Mucosa of gallbladder (tissue), 1 donor: ENCODE measurements at places on chromosomes 11 and 22. TPM values are rescaled to one million over a fixed set of nuclear protein-coding genes. Genes with fewer than 3 reads are reported as not detected.

Gene BARX2
- total RNA-seq = 7.0 TPM

Gene LPXN
- total RNA-seq = 11.8 TPM

Gene LMF2
- 89.1 TPM for total RNA-seq

Gene FADS2
- total RNA-seq = 34.5 TPM

GRCh38 chr11:117641008-117641915, 155.8 kb downstream of the DSCAML1 start:
- DNase-seq = no peak

DNA sequence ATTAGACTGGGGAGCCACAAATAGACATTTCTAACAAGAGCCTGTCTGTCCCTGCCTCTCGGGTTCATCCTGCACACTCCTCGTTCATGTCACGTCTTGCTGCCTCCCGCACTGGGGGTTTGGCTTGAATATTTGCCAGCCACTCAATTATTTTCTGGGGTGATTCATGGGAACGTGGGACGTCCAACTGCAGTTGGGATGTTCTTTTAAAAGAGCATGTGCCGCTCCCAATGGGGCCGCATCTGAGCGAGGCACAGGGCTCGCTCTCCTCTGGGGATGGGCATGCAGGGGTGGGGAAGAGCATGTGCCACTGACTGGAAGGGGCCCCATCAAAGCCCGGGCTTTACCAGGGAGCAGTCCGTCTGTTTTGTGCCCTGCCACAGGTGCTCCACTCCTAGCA, 43.4 kb downstream of the PARVG start:
- no peak for DNase-seq

GRCh38 chr11:92236856-92237255, 12.2 kb downstream of the FAT3 start:
- DNase-seq = no peak

DNA sequence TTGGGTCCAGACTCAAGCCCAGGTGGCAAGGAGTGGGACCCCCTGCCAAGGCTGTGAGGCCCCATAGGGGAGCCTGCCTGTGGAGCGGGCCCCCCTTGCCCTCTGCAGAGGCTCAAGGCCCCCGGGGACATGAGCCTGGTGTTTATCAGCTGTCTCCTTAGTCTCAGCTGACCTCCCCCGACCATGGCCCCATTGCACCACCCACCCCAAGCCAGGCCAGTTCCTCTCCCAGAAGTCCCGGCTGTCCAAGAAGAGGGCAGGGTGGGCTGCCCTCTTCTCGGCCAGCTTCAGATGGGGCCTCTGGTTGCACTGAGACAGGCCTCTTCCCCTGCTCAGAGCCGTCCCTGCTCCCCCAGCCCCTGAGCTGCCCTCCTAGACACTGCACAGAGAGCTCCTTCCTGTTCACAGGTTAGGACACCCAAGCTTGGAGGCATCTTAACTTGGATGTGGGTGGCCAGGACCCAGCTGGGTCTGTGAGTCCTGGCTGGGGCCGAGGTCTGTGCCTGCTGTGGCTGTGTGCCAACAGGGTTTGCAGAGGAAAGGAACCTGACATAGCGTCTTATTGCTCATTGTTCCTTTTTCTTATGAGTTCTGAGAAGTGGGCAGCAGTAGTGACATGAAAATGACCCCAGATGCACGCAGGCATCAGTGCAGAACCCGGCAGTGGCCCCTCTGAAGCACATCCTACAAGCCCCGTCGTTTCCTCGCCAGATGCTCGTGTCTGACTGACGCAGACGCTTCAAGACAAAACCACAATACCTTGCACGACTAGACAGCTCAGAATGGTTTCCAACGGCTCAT, 5.4 kb downstream of the TRABD start:
- DNase-seq = peak; percentile 49

DNA sequence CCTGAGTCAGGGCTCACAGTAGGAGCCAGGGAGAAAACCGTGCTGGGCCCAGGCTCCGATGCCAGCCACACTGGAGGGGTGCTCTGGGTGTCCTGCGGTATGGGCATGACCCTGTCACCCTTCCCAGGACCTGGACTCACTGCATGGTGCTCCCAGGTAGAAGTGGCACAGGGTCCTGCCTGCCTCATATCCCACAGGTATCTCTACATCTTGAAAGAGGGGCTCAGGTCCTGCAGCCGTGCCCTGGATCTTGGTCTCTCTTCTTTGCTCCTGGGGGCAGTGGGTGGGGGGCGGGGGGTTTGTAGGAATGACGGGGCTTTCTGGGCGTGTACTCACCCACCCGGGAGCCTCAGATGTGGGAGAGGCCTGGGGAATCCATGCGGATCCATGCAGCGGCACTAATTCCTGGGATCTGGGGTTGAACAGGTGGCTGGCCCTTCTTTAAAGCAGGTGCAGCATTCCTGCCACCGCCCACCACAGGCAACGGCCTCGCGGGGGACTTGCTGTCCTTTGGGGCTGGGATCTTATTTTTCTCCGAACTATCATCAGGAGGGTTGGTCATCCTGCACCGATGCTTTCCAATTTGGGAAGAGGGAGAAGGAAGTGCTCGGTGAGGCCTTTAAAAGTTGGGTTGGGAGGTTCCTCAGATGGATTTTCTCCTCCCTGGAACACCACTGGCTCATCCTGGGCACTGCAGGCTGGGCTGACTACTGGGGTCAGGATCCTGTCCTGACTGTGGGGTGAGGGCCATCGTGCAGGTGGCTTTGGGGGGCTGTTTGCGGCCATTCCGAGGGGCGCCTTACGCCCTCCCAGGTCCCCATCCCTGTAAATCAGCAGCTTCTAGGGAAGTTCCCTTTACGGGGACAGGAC, 886.4 kb downstream of the BRD1 start:
- no peak for DNase-seq

- DNase-seq = no peak
These were observed 2.8 kb downstream of the NRXN2 start for GRCh38 chr11:64720167-64720566.

DNA sequence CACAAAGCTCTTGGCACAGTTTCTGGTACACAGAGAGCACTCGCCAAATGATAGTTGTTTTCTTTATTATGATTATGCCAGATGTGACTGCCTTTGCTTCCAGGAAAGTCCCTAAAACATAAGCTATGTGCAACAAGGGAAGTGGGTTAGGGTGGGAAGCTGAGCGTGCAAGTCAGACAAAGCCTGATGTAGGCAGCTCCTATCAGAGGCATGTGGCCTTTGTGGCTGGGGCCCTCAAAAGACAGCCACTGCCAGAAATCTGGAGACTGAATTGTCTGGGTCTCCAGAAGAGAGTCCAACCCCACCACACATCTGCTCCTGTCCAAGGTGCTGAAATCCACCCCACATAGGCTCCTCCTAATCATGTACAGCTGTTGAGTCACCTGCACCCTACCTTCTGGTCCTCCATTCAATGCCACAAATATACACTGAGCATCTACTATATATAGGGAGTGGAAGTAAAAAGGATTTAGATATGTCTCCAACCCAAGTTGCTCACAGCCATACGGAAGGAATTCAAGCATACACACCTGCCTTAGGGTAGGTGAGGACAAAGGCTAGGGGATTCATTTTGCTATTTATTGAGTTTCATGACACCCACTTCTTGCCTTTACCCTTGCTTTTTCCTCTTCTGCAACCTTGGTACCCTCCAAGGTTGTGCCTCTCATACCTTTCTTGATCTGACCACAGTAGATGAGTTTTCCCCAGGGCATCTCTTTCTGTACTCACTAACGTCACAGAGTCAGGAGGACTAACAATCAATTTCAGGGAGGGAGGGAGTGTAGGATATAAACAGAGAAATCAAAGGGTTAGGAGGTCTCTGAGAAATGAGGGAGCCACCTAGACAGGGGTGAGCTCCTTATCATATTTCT, 12.4 kb downstream of the SEC14L3 start:
- DNase-seq = no peak

- no peak for DNase-seq
These were observed 175.4 kb upstream of the SYT13 start for GRCh38 chr11:45461514-45461913.

- DNase-seq = no peak
These were observed 373.9 kb downstream of the BRD1 start for GRCh38 chr22:49453771-49454170.

DNA sequence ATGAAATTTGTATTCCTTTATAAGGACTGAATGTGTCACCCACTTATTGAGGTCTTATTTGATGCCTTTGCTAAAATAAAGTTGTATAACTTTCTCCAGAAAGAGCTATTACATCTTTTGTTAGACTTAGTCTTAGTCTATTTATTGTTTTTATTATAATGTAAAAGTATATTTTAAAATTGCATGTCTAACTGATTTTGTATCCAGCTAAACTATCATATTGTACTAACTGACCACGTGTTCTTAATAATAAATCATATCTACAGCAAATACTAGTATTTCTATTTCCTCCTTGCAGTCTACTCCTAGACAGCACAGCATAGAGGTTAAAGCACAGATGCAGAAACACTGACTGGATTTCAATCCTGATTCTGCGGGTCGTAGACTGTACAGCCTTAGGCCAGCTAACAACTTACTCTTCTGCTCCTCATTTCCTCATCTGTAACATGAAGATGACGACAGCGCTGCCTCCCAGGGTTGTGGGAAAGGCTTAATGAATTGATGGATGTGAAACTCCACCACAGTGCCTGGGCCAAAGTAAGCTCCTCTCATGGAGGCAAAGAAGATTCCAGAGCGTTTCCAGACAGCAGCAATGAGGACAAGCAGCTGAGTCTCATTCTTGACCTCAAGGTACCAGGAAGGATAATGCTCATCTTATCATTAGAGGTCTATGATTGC, 13.2 kb downstream of the IFITM10 start:
- no peak for DNase-seq

DNA sequence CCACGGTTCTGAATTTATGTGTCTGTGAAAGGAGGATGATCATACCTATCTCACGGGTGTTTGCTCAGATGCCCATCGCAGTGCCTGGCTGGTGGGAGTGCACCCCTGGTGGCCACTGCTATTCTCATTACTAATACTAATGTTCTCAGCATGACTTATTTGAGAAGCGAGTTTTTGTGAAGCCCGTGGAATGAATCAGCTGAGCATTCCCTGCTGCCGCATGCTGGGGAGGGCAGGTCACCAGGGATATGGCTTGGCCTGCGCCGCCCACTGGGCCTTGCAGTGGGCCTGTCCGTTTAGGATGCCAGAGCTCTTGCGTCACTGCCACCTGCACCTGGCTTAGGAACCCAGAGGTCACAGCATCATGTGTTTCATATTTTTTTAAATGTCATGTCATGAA, 16.9 kb downstream of the CTTN start:
- DNase-seq = no peak

GRCh38 chr11:32341620-32342613, 93.4 kb downstream of the WT1 start:
- no peak for DNase-seq

GRCh38 chr11:82996966-82997606, 74.6 kb downstream of the RAB30 start:
- no peak for DNase-seq

DNA sequence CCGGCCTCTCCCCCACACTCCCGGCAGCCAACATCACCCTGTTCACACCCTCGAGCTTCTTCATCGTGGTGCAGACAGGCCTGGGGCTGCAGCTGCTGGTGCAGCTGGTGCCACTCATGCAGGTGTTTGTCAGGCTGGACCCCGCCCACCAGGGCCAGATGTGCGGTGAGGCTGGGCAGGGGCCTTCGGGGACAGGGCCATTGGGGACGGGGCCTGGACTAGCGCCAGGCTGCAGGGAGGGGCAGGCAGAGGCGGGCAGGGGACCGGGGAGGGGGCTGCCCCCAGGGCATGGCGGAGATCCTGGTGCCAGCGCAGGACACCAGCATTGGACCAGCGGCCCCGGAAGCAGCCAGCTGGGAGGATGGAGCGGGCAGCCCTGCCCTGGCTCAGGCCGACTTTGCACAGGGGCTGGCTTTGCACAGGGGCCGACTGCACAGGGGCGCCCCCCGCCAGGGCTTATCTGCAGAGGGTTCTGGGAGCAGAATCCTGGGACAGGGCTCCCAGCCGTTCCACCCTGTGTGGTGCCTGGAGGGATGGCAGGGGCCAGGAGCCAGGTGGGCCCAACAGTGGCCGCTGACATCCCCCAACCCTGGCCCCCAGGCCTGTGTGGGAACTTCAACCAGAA, 8.6 kb downstream of the MUC5B start:
- DNase-seq = no peak
